ENCODE measurements at places on chromosomes 12 and 14. TPM values are rescaled to one million over a fixed set of nuclear protein-coding genes. Genes with fewer than 3 reads are reported as not detected.

The DIO2 gene
- 0.49 TPM for total RNA-seq

The TSPAN9 gene
- total RNA-seq: 62.9 TPM

DNA sequence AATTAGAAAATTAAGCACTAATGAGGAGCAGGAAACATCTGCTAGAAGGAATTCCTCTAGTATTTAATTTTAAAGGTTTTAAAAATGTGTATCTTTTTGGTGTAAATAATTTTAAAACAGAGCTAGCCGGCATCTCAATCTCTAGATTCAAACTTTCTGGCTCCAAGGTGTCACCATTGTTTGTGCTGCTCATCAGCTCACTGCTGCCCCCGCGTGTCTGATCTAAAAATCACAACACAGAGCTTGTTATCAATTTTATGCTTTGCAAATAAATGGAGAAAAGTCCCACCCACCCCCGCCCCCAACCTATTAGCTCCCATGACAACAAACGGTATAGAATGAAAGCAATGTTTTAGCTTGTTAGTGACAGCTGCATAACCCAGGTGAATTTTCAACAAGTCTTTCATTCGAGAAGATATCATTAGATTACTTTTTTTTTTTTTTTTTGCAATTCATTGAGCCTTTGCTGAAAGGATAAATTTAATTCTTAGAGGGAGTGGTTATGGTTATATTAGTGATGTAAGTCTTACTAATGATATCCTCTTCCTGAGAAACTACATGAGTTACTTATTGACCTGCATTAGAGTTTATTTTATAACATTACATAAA is 11.3 kb upstream of the ABHD12B start:
- peak overlapping the region; percentile 68 for H3K4me3 ChIP-seq
- DNase-seq: no peak
- no peaks in the 10 kb centered on the region for H3K4me1 ChIP-seq

DNA sequence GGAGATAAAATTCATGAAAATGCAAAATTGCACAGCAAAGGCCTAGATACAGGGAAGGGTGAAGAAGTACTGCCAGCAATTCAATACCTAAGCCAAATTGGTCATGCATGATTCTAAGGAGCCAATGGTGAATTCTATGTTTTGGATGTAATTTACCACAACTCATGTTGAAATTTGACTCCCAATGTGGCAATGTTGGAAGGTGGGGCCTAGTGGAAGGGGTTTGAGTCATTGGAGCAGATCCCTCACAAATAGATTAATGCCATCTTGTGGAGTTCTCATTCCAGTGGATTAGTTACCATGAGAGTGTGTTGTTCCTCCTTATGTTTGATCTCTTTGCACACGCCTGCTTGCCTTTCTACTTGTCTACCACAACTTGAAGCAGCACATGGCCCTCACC is 194.0 kb upstream of the ALG10 start:
- no peak for DNase-seq
- H3K36me3 ChIP-seq: no peaks in the 10 kb centered on the region
- no peak overlapping the region for H3K27ac ChIP-seq
- H3K4me1 ChIP-seq: no peaks in the 10 kb centered on the region
- no peaks in the 10 kb centered on the region for H3K27me3 ChIP-seq

- H3K4me1 ChIP-seq: no peaks in the 10 kb centered on the region
- H3K4me3 ChIP-seq: no peak overlapping the region
- no peak overlapping the region for H3K27ac ChIP-seq
- no peaks in the 10 kb centered on the region for H3K27me3 ChIP-seq
- no peak for DNase-seq
Measured at GRCh38 chr12:41221491-41221890, 33.4 kb downstream of the PDZRN4 start.

The KRT5 gene
- total RNA-seq: 43.3 TPM

GRCh38 chr12:91577586-91578539 is 395.2 kb upstream of the DCN start:
- no peaks in the 10 kb centered on the region for H3K36me3 ChIP-seq
- DNase-seq: no peak
- H3K27ac ChIP-seq: no peak overlapping the region
- H3K4me3 ChIP-seq: no peak overlapping the region
- H3K4me1 ChIP-seq: peaks cover 5% of the 10 kb centered on the region

GRCh38 chr12:22562036-22563028 is 18.0 kb upstream of the C2CD5 start:
- H3K27ac ChIP-seq: no peak overlapping the region
- H3K4me3 ChIP-seq: no peak overlapping the region
- no peaks in the 10 kb centered on the region for H3K27me3 ChIP-seq
- H3K36me3 ChIP-seq: no peaks in the 10 kb centered on the region

- no peaks in the 10 kb centered on the region for H3K36me3 ChIP-seq
- H3K4me1 ChIP-seq: no peaks in the 10 kb centered on the region
- no peaks in the 10 kb centered on the region for H3K27me3 ChIP-seq
Measured at GRCh38 chr12:102539651-102540553, 59.5 kb upstream of the IGF1 start.

- peak; percentile 47 for DNase-seq
- no peaks in the 10 kb centered on the region for H3K4me1 ChIP-seq
- H3K36me3 ChIP-seq: no peaks in the 10 kb centered on the region
- H3K27ac ChIP-seq: no peak overlapping the region
- no peaks in the 10 kb centered on the region for H3K27me3 ChIP-seq
Measured at GRCh38 chr12:52561880-52562449, 9.0 kb upstream of the KRT71 start.

DNA sequence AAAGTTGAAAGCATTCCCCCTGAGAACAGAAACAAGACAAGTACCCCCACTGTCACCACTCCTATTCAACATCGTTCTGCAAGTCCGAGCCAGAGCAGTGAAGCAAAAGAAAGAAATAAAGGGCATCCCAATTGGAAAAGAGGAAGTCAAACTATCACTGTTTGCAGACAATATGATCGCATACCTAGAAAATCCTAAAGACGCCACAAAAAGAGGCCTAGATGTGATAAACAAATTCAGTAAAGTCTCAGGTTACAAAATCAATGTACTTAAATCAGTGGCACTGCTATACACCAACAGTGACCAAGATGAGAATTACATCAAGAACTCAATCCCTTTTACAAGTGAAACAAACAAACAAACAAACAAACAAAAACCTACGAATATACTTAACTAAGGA is 87.7 kb upstream of the COCH start:
- H3K27ac ChIP-seq: no peak overlapping the region
- H3K4me3 ChIP-seq: no peak overlapping the region

- no peaks in the 10 kb centered on the region for H3K36me3 ChIP-seq
- DNase-seq: no peak
- no peak overlapping the region for H3K27ac ChIP-seq
- no peaks in the 10 kb centered on the region for H3K27me3 ChIP-seq
- H3K4me3 ChIP-seq: peak overlapping the region; percentile 16
Measured at GRCh38 chr12:51863363-51863932, 14.9 kb upstream of the FIGNL2 start.

- H3K4me1 ChIP-seq: no peaks in the 10 kb centered on the region
- no peak for DNase-seq
- H3K27ac ChIP-seq: no peak overlapping the region
- H3K4me3 ChIP-seq: no peak overlapping the region
- peaks cover 95% of the 10 kb centered on the region for H3K36me3 ChIP-seq
Measured at GRCh38 chr14:100350276-100350926, 27.3 kb downstream of the SLC25A47 start.

The RNASE1 gene
- 809 TPM for total RNA-seq

The TAS2R42 gene
- total RNA-seq: not detected

DNA sequence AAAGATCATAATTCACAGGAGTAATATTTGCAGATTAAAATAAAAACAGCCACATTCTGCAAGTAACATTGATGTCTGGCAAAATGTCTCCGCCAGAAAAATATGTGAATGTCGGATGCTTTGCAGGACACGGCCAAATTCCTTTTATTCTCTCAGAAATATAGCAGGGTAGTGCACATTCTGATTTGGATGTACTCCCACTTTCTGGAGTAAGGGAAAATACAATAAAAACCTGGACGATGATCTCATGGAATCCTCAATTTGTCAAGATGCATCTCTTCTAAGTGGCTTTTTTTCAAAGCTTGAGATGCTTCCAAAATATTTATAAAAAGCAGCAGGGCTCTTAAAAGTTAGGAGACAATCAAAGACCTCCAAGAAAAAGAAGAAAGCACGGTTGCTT is 133.3 kb downstream of the TBX5 start:
- no peaks in the 10 kb centered on the region for H3K4me1 ChIP-seq
- H3K36me3 ChIP-seq: no peaks in the 10 kb centered on the region

The NEUROD4 gene
- total RNA-seq: not detected

All from upper lobe of left lung (tissue), 6 donors.